ENCODE measurements at places on chromosomes 5 and 9.

GRCh38 chr9:78698371-78698770 lies 401.4 kb downstream of the PSAT1 start:
- H3K27ac ChIP-seq, result no peak overlapping the region
- no peaks in the 10 kb centered on the region for H3K4me1 ChIP-seq
- DNase-seq, result no peak
- H3K4me3 ChIP-seq, result no peak overlapping the region
- peaks cover 2% of the 10 kb centered on the region for H3K27me3 ChIP-seq

- no peak overlapping the region for H3K4me3 ChIP-seq
- peak; percentile 22 for DNase-seq
These were observed 137.1 kb downstream of the FGF1 start for GRCh38 chr5:142548739-142549275.

DNA sequence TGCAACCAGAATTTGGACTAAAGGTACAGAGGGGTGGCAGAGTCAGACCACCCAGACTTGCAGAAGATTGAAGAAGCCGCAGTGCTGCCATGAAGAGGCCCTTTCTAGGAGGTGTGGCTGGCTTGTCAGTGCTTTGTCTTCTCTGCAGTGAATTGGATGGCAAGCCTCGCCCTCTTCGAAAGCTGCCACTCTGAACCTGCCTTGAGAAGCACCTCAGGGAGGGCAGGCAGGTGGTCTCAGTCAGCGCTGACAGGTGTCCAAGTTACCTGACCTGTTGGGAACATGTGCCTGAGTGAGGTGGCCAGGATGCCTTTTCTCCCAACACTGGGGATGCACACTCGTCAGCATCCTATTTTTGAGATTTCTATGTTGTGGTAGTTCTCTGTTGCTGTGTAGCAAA lies 6.2 kb downstream of the TENT4A start:
- peaks cover 83% of the 10 kb centered on the region for H3K4me1 ChIP-seq
- peaks cover 71% of the 10 kb centered on the region for H3K36me3 ChIP-seq
- peak; percentile 17 for DNase-seq
- H3K27me3 ChIP-seq, result no peaks in the 10 kb centered on the region
- H3K27ac ChIP-seq, result no peak overlapping the region

- no peak overlapping the region for H3K4me3 ChIP-seq
- DNase-seq, result no peak
- H3K4me1 ChIP-seq, result no peaks in the 10 kb centered on the region
- no peak overlapping the region for H3K27ac ChIP-seq
- H3K36me3 ChIP-seq, result no peaks in the 10 kb centered on the region
- H3K27me3 ChIP-seq, result no peaks in the 10 kb centered on the region
These were observed 266.8 kb upstream of the NREP start for GRCh38 chr5:112023766-112024165.

DNA sequence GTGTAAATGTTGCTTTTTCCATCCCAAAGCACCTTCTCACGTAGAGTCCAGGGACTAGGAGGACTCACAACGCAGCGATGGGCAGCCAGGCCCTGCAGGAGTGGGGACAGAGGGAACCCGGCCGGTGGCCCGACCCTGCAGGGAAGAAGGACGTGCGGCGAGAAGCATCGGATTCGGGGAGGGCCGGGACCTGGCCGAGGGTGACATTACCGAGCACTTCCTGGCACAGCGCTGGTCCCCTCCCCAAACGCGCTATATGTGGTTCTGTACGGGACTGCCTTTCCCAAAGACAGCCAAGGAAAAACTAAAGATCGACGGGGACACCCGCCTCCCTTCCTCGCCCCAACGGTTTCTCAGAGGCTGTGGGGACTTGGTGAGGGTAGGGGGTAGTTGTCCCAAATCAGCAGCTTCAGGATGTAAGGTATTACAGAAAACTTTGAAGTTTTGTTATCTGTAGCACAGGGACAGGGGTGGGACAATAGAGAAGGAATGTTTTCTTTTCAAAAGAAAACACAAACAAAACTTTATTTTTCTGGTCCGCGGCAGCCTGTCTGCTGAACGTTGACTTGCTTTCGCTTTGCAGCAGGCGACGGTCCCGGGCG lies 887 bp upstream of the MAP3K1 start:
- peaks cover 17% of the 10 kb centered on the region for H3K27me3 ChIP-seq
- H3K4me3 ChIP-seq, result peak overlapping the region; percentile 86
- H3K4me1 ChIP-seq, result peaks cover 32% of the 10 kb centered on the region
- peaks cover 9% of the 10 kb centered on the region for H3K36me3 ChIP-seq

Measured in activated CD8-positive, alpha-beta T cell treated with anti-CD3 and anti-CD28 coated beads, Interleukin-2, amount 10 ng/mL, durations not matched to agents 7 days and 5 days (primary cell).